ENCODE measurements at places on chromosomes 7 and 10.

- DNase-seq, result no peak
Measured at GRCh38 chr7:155213955-155214740, 83.5 kb upstream of the INSIG1 start.

- no peak for DNase-seq
Measured at GRCh38 chr10:123151737-123152135, 2.5 kb upstream of the BUB3 start.

GRCh38 chr7:91771921-91772815 is 108.3 kb downstream of the MTERF1 start:
- no peak for DNase-seq

DNA sequence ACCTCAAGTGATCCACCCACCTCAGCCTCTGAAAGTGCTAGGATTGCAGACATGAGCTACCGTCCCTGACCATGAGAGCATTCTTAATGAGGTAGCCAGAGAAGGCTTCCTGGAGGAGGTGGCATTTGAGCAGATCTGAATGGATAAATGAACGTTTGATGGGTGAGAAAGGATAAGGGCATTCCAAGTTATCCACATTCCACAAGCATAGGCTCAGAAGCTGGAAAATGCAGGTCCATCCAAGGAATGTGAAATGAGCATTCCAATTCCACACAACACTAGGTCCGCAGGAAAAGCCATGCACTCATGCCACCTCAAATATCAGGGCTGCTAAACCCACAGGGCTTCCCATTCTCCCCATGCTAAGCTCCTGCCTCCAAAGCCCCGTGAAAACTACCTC is 17.0 kb downstream of the TMEM130 start:
- DNase-seq, result peak; percentile 26

DNA sequence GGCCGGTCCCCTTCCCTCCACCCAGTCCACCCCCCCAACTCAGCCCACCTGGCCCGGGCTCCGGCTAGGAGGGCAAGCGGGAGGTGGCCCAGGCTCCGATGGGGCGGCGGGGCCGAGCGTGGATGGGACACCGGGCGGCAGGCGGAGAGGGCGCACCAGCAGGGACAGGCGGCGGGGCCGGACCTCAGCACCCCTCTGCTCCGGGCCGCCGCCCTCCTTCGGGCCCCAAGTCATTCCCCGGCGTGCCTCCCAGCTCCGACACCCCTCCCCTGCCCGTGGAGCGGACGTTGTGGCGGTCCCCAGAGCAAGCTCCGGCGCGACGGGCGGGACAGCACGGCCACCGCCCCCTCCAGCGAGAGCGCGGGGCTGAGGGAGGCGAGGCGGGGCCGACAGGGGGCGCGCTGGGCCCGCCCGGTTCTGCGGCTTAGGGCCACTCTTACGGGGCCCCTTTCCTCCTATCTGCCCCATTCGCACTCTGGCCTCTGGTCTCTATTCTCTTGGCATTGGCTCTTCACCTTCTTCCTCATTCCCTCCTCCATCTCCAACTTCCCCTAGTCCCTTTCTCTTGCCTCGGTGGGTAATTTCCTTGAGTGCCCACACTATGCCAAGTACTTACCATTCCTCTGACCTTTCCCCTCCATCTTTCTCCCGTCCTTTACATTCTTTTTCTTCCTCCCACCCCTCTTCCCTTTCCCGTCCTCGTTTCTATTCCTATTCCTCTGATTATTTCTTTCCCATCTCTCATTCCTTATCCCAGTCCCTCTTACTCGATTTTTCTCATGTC is 701 bp upstream of the GBX1 start:
- DNase-seq, result no peak

- no peak for DNase-seq
Measured at GRCh38 chr7:115827305-115828045, 203.1 kb downstream of the TFEC start.

GRCh38 chr7:50185208-50185607 is 92.2 kb upstream of the ZPBP start:
- no peak for DNase-seq

- DNase-seq, result peak; percentile 18
Measured at GRCh38 chr10:43899224-43899959, 250.7 kb upstream of the ZNF32 start.

DNA sequence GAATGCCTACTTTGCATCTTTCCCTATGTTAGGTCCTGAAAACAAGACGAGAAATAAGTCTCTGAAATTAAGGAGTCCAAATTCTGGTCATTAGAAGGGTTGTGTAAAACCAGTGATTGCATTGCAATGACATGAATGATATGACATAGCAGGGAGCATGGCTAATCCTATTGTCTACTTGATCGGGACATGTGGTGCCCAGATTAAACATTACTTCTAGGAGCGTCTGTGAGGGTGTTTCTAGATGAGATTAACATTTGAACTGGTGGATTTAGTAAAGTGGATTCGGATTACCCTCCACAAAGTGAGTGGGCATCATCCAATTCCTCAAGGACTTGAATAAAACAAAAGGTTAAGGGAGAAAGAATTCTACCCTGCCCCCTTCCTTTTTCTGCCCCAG is 434.9 kb upstream of the KLF6 start:
- no peak for DNase-seq

GRCh38 chr7:138697535-138698182 is 3.5 kb downstream of the SVOPL start:
- no peak for DNase-seq

- DNase-seq, result no peak
Measured at GRCh38 chr7:157445246-157445955, 108.6 kb downstream of the DNAJB6 start.

GRCh38 chr7:128032605-128033235 is 1.5 kb upstream of the LRRC4 start:
- DNase-seq, result no peak

- DNase-seq, result no peak
Measured at GRCh38 chr10:58666024-58666423, 153.4 kb downstream of the BICC1 start.

DNA sequence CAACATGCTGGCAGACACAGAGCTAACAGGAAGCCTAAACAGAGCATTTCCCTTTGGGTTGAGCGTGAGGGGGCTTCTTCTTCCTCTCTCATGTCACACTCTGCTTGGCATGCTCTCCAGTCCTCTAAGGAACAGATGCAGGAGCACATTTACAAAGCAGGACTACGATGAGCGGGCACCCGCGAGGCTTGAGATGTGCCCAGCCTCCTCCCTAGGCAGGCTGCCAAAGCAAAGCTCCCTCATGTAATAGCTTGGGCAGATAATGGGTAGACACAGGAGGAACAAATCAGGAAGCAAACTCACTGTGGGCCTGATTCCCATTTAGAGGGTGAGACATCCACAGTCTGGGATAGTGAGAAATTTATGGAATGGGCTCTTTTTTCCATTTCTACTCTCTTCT is 519.1 kb downstream of the NRG3 start:
- DNase-seq, result no peak

GRCh38 chr10:110918269-110918642 is 724 bp downstream of the BBIP1 start:
- peak; percentile 88 for DNase-seq

DNA sequence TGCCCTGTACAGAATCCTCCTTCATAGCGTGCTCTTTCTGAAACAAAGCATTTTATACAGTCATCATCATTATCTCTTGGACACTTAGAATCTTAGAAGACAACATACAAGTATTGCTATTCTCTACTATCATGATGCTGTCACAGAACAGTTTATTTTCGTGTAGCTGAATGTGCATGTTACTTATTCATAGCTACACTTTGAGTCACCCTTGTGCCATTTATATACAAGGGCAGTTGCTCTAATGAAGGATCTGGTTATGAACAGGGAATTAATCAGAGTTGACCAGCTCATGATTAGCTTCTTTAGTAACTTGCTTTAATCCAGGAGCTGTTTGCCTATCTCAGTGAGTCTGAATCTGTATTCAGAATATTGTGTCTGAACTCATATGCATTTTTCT is 11.2 kb downstream of the CASP2 start:
- DNase-seq, result no peak

- DNase-seq, result peak; percentile 42
Measured at GRCh38 chr7:4774658-4775249, 669 bp upstream of the AP5Z1 start.

GRCh38 chr7:17530741-17531421 is 232.4 kb downstream of the AHR start:
- DNase-seq, result no peak

DNA sequence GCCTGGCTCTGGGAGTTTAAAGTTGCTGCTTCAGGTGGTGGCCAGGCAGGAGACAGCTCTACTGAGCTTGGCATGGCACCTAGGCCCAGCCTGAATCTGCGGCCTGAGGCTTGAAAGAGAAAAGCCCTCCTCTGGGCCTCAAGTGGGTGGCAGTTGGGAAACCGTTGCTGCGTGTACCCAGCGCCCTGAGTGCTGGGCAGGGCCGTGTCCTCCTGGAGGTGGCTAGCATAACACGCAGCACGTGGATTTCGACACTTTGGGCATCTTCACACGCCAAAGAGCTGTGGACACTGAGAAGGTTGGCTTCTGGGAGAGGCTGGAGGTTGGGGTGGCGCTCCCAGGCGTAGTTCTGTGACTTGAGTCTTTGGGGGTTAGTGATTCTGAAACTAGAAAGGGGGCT is 2.5 kb downstream of the ZNF316 start:
- no peak for DNase-seq

DNA sequence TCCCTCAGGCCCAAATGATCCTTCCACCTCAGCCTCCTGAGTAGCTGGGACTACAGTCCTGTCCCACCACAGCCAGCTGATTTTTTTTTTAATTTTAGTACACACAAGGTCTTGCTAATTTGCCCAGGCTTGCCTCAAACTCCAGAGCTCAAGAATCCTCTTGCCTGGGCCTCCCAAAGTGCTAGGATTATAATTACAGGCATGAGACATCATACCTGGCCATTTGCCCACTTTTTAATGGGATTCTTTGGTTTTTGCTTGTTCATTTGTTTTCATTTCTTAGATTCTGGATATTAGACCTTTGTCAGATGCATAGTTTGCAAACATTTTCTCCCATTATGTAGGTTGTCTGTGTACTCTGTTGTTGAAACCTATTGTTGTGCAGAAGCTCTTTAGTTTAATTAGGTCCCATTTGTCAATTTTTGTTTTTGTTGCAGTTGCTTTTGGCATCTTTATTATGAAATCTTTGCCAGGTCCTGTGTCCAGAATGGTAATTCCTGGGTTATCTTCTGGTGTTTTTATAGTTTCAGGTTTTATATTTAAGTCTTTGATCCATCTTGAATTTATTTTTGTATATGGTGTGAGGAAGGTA is 95.2 kb downstream of the GLCCI1 start:
- DNase-seq, result no peak

Measured in RCC 7860 (cell line).